Cortex of kidney (tissue), 1 donor: ENCODE measurements at places on chromosomes 7 and 10.

DNA sequence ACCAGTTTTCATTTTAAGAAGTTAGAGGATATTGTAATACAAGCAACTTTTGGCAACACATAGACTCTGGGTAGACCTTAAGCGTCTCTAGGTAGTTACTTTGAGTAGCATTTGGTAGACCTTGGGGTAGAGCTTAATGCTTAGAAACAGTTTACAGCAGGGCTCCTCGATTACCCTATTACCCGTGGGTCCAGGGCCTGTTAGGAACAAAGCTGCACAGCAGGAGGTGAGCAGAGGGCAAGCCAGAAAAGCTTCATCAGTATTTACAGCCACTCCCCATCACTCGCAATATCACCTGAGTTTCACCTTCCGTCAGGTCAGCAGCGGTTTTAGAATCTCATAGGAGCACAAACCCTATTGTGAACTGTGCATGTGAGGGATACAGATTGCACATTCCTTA is 173.5 kb downstream of the TSPAN12 start:
- DNase-seq = no peak

GRCh38 chr10:77907900-77908717 is 18.4 kb downstream of the DLG5 start:
- no peak for DNase-seq

GRCh38 chr10:74234569-74234968 is 83.5 kb downstream of the ADK start:
- DNase-seq = no peak

GRCh38 chr10:77417359-77417758 is 220.2 kb downstream of the KCNMA1 start:
- no peak for DNase-seq

- no peak for DNase-seq
Measured at GRCh38 chr10:67666416-67667034, 29.5 kb downstream of the CTNNA3 start.

DNA sequence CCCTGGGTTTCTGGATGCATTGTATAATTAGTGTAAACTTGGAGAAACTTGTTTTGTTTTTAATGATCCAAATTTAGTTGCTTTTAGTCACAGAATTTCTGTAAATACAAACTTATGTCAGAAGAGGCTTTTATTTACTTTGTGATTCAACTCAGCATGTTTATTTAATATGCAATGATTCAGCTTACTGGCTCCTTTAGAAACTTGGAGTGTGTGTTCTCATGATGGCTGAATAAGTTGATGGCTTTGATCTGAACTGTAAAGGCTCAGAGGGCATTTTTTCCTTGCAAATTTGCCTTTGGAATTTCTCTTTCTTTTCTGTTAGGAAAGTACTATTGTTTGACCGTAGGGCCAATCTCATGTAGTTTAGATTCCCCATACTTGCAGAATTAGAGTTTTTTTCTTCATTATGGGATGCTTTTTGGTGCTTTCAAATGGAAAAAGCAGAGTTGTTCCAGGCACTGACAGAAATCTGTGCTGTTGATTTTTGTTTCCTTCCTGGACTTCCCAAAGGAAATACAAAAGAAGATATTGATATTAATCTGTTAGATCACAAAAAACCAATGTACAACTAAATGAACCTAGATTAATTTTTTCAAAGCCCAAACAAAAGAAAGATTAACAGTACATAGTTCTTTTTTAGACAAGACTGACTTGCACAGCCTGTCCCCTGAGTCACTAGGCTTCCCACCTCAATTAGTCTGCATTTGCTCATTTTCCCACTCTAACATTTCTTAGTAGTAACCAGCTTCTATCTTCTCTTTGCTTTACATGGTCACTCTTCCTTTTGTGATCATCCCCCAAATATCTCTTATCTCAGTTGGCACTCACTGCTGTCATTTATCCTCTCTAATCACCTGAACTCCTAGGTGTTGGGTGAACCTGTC is 96.8 kb upstream of the AGR3 start:
- DNase-seq = no peak

GRCh38 chr7:18497082-18497481 is 1.5 kb downstream of the HDAC9 start:
- no peak for DNase-seq

- DNase-seq = peak; percentile 21
Measured at GRCh38 chr10:23439452-23439960, 631 bp downstream of the OTUD1 start.

DNA sequence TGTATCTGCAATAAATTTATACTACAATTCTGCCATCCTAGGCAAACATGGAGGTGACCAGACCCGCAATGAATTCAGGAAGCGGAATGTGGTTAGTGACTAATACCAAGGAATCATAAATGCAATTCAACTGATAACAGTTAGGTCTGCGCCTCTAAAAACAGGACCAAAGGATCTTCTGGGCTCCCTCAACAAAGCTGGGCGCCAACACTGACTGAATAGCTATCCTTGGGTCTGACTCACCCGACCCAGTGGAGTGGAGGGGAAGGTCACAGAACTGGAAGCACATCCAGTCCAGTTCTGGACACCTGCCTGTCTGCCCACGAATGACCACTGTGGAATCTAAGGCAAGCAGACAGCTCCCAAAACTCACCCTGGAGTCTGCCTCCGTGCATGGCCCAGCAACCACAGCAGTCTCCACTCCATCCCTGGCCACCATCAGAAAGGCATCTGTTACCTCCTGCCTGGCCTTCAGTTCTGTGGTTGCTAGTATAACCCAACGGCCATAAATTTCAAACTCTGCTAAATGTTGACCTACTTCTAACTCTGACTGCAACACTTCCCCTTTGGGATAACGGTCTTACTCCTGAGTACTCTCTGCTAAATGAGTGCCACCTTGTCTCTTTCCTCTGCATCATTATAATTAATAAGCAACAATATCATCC is 43.0 kb upstream of the DLX6 start:
- no peak for DNase-seq

DNA sequence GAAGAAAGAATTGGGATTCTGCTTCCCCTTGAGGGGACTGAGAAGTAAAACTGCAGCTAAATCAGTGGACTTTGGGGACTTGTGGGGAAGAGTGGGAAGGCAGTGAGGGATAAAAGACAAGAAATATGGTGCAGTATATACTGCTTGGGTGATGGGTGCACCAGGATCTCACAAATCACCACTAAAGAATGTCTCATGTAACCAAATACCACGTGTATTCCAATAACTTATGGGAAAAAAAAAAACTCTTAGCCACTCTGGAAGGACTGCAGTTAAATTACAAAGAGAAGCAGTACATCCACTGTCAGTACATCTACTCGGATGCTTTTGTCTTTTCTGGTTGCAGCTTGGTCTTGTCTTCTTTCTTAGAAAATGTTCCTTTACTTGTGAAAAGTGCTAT is 27.4 kb upstream of the GOT1 start:
- DNase-seq = no peak

DNA sequence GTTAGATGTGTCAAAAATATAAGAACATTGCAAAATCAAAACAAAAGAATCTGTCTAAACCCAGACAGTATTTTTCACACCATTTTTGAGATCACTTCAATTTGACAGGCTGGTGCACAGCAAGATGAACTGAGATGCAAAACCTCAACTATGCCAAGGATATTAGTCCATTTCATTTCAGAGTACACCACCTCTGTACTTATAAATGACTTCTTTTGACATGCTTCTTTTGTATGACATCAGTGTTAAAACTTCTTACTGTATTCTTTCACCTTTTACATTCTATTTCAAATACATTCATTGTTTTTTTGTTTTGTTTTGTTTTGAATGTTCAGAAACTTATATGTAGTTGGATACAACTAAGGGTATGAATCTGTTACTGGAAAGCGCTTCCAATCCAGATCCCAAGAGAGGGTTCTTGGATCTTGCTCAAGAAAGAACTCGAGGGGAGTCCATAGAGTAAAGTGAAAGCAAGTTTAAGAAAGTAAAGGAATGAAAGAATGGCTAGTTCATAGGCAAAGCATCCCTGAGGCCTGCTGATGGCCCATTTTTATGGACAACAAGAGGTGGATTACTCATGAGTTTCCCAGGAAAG is 23.5 kb upstream of the GPR141 start:
- no peak for DNase-seq

- DNase-seq = no peak
Measured at GRCh38 chr7:47418601-47419309, 163.2 kb downstream of the TNS3 start.

DNA sequence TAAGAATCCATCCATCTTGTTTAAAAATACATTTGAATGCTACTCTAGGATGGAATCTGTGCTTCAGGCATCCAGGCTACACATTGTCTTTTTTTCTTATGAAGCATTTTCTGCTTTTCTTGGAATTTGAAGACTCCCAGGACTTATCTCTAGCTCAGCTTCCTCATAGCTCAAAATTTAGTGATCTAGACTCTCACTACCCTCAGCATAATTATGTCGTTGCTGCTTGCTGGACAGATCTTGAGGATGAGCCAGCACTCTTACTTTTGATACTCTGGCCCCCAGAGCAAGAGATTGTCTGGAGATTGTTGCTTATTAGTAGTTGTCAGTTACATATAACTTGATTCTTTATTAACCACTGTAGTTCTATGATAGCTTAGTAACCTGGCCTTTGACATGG is 83.3 kb upstream of the FGL2 start:
- DNase-seq = no peak

GRCh38 chr10:16562891-16563290 is 41.2 kb upstream of the C1QL3 start:
- no peak for DNase-seq

- no peak for DNase-seq
Measured at GRCh38 chr7:100435401-100436304, 644 bp downstream of the PPP1R35 start.

- DNase-seq = no peak
Measured at GRCh38 chr7:11458736-11459483, 373.1 kb downstream of the THSD7A start.

DNA sequence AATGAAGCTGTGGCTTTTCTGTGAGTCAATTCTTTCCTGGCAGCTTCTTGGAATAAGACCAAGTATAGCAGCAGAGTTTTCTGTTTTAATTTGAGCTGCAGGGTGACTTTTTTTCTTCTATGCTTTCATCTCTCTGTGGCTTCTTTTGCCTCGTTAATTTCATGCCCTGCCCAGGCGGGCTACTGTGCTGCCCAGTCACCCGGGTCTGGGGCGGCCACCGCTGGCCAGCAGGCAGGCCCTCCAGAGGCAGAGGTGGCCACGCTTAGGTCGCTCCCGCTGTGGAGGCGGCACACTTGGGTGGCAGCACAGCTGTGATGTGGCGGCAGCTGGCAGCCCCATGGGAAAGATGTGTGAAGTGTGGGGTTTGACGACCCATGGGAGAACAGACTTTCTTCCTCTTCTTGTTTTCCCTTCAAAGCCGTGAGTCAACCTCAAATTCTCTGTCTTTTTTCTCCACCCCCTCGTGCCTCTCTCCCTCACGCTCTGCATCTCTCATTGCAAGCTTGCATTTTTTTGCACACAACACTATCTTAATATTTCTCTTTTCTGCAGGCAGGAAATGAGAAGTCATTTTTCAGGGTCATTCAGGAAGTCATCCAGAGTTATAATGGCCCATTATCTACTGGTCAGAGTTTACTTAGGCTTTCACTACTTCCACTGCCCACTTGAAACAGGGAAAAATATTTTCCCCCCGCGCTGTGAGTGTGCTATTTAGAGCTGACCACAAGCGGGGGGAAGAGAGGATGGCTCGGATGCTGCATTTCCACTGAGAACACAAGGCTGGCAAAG is 67.8 kb downstream of the EGFR start:
- DNase-seq = no peak

- DNase-seq = no peak
Measured at GRCh38 chr10:75593692-75594556, 162.5 kb downstream of the LRMDA start.

DNA sequence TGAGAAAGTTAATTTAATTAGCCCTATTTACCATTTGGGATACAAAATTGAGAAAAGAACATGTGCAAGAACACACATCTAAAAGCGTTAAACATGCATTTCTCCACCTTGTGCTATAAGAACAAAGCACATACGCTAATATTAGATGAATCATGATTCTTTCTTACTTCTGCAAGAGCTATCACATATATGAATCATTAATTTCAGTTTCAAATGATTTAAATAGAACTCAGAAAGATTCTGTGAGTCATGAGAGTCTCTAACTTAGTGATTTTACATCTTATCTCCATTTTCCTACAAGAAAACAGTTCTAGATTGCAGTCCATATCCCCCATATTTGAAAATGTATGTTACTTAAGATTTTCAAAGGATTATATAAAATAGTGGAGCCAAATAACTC is 173.9 kb downstream of the RNLS start:
- no peak for DNase-seq

- DNase-seq = no peak
Measured at GRCh38 chr10:118447478-118448270, 105.5 kb upstream of the FAM204A start.

- DNase-seq = no peak
Measured at GRCh38 chr7:156611014-156612010, 29.3 kb upstream of the RNF32 start.

GRCh38 chr7:140008755-140009610 is 53.8 kb downstream of the PARP12 start:
- DNase-seq = no peak

GRCh38 chr10:126939706-126940105 is 34.5 kb downstream of the DOCK1 start:
- DNase-seq = no peak

DNA sequence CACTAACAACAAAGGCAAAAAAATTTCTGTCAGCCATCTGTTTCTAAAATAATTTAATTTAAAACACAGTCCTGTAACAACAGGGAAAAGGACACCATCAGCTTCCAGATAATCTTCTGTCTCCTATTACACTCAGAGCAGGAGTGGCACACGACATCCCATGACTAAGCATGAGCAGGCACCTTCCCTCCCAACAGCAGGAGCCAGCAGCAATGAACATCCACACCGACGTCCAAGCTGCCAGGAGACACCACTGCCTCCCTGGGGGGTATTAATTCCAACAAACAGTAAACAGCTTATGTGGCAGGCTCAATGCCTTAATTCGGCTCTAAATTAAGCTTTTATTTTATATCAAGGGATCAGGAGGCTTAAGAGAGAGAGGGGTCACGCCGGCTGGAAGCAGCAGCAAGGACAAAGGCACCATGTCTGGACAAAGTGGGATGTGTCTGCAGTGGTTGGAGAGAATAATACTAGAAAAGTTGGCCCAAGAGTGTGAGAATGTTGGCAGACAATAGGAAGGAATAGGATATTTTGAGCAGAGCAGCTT is 45.7 kb downstream of the KIAA1549 start:
- DNase-seq = no peak

- DNase-seq = no peak
Measured at GRCh38 chr10:867807-868206, 63.7 kb downstream of the LARP4B start.

DNA sequence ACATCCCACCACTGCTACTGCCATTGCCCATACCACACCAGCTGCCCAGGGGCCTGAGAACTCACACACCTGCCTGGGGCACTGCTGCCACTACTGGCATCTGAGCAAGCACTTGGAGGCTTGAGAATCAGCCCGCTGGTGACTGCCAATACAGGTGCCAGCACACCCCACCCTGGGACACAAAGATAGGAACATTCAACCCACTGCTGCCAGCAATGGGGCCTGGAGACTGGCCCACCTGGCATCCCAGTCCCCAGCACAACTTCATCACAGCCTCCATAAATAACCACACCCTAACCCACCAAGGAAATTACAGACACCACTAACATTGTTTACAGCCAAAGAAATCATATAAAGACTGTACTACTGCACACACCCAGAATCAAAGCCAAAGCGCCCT is 115.9 kb downstream of the SLC16A9 start:
- DNase-seq = no peak
